ENCODE measurements at places on chromosomes 2 and 18.

DNA sequence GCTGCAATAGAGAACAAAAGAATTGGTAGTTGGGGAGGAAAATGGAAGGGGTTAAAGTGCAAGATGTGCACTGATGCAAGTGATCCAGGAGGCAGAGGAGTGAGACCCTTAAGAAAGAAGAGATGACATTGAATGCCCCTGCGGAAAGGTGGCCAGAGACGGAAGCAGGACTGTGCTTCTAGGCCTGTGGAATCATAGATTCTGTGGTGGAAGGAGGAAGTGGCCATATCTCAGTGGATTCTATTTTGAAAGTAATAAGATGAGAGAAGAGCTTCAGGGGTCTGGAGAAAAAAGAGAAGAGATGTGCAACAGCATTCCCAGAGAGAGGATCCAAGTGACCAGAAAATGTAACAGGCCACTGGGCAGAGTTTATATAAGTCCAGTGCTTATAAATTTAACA is 18.6 kb upstream of the GYPC start:
- no peak for DNase-seq

DNA sequence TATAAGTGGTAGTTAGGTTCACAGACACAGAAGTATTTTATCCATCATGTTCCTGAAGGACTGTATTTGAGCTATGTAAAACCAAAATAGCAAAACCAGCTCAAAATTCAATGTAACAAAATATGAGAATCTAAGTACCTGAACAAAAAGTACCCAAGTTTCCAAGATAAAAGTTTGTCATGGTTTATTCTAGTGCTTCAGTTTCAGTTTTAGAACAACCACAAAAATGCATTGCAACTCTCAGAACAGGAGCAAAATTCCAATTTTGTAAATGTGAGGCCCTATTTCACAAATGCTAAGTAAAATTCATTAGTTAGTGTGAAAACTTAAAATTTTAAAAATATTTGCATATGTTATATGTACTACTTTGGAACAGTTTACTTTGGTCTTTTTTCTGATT is 5.0 kb upstream of the ALPK2 start:
- DNase-seq, result no peak

DNA sequence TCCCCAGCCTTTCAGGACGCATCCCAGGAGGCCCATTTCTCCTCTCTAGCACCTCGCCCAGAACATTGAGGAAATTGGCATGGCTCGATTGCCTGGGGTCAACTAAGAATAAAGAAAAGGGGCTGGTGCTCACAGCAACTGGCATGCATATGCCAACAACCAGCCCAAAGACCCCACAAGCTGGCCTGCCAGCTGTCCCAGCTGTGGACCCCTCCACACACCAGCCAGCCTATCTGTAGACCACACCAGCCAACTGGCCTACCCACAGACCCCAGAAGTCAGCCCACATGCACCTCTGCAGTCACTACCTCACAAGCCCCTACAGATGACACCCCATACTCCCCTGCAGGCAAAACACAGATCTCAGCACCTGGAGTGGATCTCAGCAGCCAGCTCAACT is 123.8 kb upstream of the ID2 start:
- DNase-seq, result no peak

GRCh38 chr2:237305579-237305978 is 108.4 kb downstream of the COL6A3 start:
- no peak for DNase-seq

GRCh38 chr2:72157871-72158771 is 10.5 kb upstream of the CYP26B1 start:
- no peak for DNase-seq

DNA sequence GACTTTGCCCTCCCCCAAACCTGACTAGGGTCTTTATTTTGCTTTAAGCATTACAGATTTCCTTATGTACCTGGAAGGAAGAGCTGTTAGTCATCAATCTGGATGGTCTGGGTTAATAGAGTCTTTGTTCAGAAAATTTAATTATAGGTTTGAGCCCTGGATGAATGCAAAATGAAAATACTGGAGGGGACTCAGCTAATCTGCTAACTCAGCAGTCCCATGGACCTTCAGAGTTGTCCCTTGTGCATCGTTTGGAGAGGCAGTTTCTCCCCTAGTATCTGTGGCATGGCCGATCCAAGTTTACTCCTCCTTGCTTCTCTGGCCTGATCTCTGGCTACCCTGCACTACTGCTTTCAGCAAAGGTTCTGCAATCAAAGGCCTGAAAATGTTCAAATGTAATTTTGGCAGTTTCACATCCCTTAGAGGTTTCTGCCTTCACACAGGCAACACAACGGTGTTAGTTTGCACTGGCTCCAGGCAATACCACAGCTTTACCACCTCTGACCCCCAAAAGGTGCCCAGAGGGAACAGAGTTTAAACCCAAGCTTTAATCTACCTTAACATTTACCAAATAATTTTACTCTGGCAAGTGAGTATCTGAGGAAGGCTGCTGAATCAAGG is 134.3 kb downstream of the THADA start:
- no peak for DNase-seq

- peak; percentile 23 for DNase-seq
These were observed 209.6 kb downstream of the SLC8A1 start for GRCh38 chr2:40242315-40242714.

DNA sequence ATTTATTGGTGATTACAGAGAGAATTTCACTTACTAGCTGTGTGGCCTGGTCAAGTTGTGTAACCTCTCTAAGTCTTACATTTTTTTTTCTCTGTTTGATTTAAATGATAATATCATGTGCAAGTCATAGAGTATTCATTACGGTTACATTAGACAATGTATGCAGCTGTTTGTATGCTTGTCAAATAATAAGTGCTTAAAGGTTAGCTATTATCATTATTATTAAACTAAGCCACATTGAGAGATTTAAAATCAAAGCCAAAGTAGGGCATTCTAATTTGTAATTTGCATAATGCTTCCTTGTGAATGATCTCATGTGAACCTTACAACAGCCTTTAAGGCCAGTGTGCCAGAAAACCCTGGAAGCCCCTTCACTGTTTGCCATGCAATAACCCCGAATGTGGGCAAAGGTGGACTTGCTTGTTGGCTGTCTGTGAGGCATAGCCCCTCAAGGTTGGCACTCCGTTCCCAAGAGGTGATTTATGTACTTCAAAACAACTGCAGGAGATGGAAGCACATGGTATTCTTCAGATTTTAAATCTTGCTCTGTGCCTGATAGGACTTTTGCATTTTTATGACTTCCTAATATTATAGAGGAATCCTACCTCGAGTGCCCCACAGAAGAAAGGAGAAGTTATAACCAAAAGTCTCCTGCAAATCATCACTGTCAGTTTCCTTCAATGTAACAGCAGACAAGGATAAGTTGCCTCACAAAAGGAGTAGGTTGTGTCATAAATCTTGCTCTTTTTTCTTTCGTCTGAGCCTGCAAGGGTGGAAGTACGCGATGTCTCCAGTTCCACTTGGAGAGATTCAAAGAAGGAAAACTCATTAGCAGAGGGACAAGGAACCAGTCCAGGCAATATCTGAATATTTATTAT is 272.0 kb downstream of the TGIF1 start:
- no peak for DNase-seq

DNA sequence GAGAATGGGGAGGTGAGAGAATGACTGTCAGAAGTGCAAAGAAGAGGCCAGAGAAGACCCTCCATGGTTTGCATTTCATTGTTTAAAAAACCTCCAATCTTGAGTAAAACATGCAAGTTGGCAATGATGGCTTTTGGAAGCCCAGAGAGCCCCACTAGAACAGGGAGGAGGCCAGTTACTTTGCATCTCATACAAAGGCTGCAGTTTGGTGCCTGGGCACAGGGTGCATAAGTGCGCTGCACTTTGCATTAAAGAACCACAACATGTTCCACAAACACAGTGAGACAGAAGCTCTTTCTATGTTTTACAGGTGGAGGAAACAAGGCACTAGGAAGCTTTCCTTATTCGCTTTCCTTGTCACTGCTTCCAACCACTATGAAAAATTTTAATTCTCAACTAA is 25.4 kb downstream of the PSTPIP2 start:
- no peak for DNase-seq

DNA sequence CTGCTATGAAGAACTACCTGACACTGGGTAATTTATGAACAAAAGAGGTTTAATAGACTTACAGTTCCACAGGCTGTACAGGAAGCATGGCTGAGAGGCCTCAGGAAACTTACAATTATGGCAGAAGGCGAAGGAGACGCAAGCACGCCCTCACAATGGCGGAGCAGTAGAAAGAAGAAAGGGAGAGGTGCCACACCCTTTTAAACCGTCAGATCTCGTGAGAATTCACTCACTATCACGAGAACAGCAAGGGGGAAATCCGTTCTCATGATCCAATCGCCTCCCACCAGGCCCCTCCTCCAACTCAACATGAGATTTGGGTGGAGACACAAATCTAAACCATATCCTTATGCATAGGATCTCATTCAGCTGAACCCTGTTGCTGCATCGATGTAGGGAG is 84.6 kb upstream of the ZNF532 start:
- DNase-seq, result no peak

DNA sequence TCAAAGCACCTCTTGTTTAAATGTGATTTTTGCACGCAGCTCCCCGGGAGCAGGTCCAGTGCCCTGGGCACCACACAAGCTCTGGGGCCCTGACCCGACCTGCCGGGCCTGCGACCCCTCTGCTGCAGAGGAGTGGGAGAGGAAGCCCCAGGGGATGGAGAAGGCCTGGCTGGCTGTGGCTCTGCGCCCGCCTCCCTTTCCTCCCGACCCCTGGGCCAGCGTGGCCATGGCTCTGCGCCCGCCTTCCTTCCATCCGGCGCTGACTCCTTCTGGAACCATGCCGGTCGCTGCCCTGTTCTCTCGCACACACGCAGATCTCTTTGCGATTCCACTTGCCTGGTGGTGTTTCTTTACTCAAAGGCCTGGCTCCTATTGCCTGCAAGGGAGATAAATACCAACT is 166.5 kb upstream of the SALL3 start:
- DNase-seq, result peak; percentile 8

- no peak for DNase-seq
These were observed 520.1 kb downstream of the ARHGAP15 start for GRCh38 chr2:143649226-143649740.

- no peak for DNase-seq
These were observed 66.5 kb downstream of the SLC40A1 start for GRCh38 chr2:189514104-189514503.

DNA sequence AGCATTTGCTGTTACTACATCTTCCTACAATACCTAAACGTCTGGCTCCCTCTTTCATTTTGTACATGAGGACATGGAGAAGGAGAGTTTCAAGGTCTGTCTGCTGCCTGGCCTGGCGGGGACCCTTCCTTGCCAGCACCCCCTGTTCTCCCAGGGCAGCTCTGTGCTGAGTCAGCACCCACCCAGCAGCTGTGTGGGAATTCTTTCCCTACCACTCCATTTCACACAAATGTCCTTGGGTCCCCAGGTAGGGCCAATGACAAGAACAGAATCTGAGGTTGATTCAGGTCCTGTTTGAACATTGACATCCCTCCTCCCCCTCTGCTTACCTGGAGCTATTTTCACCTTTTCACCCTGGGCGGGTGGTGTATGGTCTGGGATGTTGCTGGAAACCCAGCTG is 129.9 kb upstream of the ITGA6 start:
- DNase-seq, result no peak

DNA sequence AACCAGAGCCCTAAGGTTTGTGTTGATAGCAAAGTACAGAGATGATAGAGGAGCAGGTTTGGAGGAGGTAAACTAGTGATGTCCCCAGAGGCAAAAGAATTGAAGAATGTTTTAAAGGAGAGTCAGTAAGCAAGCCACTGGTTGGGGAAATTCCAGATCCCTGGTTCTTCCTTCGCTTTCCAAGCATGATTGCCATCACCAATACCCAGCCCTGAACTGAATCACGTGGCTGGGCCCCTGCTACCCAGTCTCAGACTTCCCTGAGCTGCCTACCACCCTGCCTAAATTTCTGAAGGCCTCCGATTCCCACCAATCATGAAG is 310.8 kb upstream of the STON1 start:
- DNase-seq, result no peak

- no peak for DNase-seq
These were observed 28.9 kb downstream of the PXDN start for GRCh38 chr2:1715184-1716013.

DNA sequence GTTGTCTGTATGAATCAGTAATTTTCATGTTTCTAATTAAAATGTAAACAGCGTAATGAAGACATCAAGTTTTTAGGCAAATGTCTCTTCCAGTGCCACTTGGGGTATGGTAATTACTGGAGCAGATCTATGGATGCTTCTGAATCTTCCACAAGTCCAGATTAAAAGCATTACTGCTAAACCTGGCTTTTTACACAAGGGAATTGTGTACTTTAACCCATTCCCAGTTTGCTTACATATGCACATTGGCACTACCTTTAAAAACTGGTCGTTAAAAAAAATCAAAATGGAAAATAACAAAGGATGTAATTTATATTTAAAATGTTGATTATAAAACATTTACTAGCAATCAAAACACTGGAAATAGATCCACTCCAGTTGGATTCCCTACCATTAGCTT is 19.7 kb downstream of the FIGN start:
- no peak for DNase-seq

- DNase-seq, result no peak
These were observed 180.3 kb downstream of the ANKRD44 start for GRCh38 chr2:197130318-197130717.

DNA sequence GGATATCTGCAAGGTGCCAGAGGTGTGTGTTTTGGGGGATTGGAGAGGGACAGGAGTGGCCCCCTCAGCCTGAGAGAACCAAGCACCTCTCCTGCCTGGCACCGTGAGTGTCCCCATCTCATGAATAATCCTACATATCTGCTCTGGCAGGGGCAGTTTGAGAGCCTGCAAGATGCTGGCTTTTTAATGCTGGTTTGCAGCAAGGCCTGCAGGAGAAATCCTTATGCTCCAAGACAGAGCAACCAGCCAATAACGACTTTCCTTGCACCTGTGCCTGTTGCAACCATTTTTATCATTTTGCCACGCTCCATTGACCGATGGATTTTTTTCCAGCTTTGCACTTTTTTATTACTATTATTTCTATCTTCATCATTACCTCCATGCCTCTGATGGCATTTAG is 259.4 kb upstream of the SKOR2 start:
- DNase-seq, result no peak

DNA sequence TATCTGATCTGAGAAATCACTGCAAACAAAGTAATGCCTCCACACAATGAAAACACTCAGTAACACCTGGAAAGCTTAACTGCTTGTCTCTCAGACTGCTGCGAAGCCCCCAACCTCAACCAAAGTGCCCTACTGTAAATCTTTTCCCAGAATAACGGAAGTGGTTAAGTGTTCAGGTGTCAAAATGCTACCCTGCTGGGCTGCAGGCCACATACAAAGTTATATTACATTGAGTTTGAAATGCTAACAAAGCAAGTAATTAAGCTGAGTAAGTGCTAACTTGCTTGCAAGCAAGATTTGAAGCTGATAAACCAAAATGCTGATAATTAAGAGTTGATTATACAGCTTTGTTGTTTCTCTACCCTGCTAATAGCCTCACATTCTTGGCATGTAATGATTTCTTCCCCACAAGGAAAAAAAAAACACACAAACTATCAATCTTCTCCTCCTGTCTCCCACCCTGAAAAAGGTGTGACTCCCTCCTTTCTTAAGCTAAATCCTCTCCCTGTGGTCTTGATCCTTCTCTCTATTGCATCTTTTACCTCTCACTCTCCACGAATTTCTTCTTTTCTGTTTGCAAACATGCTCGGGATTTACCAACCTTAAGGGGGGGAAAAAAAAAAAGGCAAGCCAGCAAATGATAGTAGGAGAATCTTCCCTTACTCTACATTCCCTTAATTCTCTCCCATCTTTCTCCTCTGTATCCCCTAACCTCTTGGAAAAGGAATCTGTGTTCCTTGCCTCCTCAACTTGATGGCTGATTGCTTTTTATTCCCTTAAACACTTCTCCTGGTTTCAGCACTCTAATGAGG is 266.8 kb upstream of the SIX3 start:
- DNase-seq, result peak; percentile 27

- peak; percentile 95 for DNase-seq
These were observed 90.6 kb downstream of the KCTD1 start for GRCh38 chr18:26457611-26458353.

Measured in GM23338 (cell line).